ENCODE measurements at places on chromosomes 5 and 9.

DNA sequence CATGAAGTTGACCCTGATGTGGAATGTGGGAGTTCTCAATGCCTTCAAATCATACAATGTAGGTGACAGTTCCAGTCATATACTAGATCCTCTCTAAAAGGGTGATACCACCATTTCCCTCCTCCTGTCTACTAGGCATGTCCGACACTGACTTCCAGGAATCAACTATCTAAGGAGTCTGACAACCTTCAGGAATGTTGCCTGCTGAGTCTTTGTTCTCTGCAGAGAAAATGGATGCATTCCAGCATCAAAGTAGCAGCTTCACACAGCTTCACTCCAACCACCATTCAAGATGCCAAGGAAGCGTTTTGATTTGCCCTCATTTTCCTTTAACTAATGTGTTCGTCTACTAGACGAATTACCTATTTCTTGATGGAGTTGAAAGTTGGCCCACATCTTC is 530.2 kb downstream of the EBF1 start:
- no peak for DNase-seq

DNA sequence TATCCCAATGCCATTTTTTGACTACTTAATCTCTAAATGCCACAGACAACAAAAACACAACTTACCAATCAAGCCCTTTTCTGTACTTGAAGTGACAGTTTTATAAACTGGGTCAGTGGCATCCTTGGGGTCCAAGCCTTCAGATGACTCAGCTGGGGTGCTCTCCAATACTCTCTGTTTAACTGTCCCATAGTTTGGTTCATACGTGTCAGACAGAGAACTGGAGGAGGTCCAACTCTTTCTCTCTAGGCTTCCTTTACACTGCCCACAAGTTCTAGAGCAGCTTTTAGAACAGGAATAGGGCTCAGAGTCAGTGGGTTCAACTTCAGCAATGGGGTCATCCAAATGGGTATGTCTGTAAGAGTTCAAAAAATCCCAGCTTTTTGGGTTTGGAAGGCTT is 166.9 kb downstream of the CDC42SE2 start:
- DNase-seq, result no peak

- DNase-seq, result no peak
Observed at GRCh38 chr9:125325826-125326225, 64.2 kb downstream of the GAPVD1 start.

DNA sequence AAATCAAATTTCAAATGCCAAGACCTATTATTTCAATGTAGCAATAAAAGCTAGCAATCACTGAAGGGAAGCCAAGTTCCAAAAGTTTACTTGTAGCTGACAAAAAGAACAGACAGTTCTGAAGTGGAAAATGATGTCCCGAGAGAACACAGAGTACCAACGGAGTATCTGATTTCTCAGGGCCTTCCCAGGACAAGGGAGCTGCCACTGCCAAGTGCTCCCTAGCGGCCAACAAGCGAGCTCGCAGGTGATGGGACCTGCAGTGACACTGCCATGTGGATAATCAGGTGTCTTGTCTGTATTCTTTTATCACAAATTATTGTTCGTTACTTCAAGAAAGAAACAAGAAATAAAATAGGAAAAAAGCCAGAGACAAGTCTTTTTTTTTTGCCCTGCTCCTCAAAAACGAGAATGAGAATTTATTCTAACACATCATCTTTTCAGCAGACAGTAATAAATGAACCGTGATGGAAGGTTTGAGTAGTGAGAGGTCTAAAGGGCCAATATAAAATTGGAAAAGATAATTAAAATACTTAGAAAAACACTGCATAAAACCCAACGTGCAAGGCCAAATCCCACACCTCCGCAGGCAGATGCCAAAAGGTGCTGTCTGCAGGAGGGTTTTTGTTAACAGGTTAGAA is 159.4 kb downstream of the MYO10 start:
- no peak for DNase-seq

GRCh38 chr9:110355911-110356310 is 18.2 kb upstream of the TXNDC8 start:
- DNase-seq, result no peak

DNA sequence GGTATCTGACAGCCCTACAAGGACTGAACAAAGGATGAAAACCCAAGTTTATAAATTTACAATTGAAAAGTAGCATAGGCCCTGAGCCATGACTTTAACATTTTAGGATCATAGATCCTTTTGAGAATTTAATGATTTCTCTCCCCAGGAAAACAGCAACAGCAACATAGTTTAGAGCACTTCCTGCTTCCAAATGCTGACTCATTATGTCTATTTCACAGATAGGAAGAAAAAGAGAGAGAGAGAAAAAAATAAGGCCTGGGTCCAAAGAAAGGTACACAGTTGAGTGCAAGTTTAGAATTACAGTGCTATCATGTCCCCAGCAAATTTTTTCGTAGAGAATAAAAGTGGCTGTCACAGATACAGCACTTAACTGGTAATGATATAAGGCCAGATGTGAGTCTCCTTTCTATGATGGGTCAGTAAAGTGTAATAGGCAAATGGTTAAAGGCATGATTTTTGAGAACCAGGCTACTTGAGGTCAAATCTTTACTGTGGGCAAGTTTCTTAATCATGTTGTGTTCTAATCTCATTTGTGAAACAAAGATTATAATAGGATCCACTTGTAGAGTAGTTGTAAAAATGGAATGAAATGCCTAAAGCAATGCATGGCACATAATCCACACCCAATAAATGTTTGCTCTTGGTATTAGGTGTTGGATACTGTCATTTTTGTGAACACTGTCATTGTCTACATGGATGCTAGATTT is 12.3 kb upstream of the PPP2R2B start:
- DNase-seq, result no peak

- no peak for DNase-seq
Observed at GRCh38 chr5:150596826-150597225, 43.6 kb upstream of the SYNPO start.

GRCh38 chr5:10607023-10607665 is 43.3 kb downstream of the ANKRD33B start:
- no peak for DNase-seq

- no peak for DNase-seq
Observed at GRCh38 chr5:178186427-178186826, 744 bp downstream of the GMCL2 start.

- DNase-seq, result no peak
Observed at GRCh38 chr9:101269591-101270283, 115.1 kb downstream of the BAAT start.

DNA sequence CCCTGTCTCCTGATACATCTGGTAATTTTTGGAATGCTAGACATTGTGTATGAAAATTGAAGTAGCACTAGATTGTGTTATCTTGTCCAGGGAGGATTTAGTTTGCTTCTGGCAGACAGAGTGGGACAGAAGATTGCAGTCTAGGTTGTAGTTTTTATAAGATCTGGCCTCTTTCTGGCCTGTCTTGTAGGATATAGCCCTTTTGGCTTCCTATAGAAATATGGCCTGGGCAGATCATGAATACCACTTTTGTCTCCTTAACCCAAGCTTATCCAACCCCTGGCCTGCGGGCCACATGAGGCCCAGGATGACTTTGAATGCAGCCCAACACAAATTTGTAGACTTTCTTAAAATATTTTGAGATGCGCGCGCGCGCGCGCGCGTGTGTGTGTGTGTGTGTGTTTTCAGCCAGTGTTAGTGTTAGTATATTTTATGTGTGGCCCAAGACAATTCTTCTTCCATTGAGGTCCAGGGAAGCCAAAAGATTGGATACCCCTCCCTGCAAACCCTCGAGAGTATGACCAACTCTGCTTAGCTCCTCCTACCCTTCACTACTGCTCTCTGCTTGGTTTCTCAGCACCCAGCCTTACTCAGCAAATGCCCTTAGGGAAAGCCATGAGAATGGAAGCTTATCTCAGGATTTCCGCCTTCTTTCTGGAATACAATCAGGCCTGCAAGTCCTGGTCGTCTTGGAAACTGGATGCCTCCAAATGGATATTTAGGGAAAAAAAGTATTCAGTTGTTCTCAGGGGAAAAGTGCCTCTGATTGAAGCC is 26.5 kb downstream of the ANKRD33B start:
- DNase-seq, result no peak

- DNase-seq, result peak; percentile 63
Observed at GRCh38 chr9:137454597-137455358, 4.4 kb downstream of the NSMF start.

DNA sequence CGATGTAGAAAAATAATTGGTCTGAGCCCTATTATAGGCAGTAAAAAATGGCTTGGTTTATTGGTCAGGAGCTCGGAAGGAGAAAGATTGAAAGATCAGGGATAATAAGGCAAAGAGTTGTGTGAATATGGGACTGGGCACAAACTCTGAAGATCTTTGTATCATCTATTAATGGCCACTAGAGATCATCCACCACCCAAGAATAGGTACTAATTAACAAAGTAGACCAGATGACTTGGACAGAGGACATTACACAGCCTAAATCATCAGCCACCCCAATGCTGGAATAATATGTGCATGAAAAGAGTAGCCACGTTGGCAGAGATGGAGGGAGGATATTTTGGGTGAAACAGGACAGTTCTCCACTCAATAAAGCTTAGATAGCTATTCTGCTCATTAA is 364.1 kb downstream of the EFNA5 start:
- DNase-seq, result no peak

DNA sequence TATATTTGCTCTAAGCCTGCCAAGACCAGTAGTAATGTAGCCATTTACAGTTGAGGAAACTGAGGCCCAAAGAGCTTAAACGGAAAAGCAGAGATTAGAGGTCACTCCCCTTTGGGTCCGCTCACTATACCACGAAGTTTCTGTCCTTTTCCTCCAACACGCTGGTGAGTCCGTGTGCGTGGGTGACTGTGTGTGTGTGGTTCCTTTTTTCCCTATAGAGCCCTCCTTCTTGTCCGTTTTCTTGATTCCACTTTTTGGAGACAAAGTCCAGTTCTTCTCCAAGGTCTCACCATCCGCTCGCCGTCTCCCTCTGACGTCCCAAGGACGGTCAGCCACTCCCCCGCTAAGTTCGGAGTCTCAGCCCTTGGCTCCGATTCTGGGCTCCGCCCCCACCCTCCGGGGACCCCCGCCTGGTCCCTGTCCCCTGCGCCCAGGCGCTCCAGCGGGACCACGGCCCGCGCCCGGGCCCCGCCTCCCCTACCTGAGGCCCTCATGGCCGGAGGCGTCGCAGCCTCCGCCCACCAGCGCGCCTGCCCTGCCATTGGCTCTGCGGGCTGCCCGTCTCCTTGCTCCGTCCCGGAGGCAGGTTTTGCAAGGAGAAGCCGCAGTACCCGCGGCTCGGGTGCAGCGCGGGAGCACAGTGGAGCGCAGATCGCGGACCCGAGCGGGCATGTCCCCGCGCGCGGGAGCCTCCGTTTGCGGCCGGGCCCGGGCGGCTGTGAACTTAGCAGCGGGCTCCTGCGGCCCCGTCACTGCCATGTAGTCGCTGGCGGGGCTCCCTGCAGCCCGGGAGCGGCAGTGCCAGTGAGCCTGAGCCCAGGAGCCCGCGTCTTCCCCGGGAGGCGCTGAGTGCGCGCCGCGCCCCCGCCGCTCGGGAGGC is at the start of gene MAST4:
MAST4 (plus strand) TSS at position 638 of the 880 bp plus-strand sequence. CDS start 263 bp downstream, outside the sequence.
- DNase-seq, result peak; percentile 74

GRCh38 chr5:131416729-131417128 is 152.9 kb downstream of the CDC42SE2 start:
- DNase-seq, result no peak

DNA sequence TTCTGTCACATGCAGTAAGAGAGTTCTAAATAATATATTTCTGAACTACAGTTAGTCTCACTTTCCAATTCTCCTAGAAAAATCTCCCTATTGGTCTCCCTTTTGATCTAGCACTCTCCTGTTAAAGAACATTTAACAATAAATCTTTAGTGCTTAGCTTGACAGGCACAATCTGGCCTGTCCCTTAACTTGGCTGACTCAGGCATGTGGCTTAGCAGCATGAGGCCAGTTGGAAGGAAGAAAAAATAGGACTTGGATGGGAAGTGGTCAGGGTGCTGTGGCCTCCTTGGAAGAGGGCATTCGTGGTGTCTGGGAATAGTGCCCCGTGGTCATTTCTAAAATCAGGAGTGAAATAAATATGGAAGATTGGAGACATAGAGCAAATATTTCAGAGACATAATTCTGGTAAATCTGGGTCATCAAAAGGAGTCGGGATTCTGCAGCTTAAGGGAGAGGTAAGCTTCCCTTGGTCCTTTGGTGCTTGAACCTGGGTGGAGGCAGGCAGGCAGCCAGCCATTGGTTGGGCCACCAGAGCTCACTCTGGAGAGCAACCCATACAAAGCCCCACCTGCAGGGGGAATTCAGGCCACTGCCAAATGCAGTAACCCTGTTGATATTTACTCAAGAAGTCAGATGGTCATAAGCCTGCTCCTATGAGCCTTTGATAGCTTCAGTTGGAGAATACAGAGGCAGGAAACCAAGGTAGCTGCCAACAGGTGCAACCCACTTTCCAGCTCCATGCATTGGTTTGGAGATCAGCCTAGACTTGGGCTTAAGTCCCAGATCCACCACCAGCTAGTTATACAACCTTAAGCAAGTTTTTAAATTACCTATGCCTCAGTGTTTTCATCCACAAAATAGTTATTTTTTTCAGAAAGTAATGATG is 28.8 kb upstream of the TLE4 start:
- no peak for DNase-seq

All from activated effector memory CD4-positive, alpha-beta T cell treated with anti-CD3 and anti-CD28 coated beads, Interleukin-2, amount 50 U/mL, for 16 hours (primary cell).